ENCODE measurements at places on chromosomes 3 and 15. TPM values are rescaled to one million over a fixed set of nuclear protein-coding genes. Genes with fewer than 3 reads are reported as not detected.

The KLHDC8B gene
- 168 TPM for total RNA-seq

The ZMYND10 gene
- 0.21 TPM for total RNA-seq

The C15orf62 gene
- total RNA-seq, result 1.7 TPM

The SLC7A14 gene
- total RNA-seq, result under 0.01 TPM

The NR2E3 gene
- total RNA-seq, result 0.14 TPM

The CDC25A gene
- 8.2 TPM for total RNA-seq

The HESX1 gene
- total RNA-seq, result 0.43 TPM

The STRIT1 gene
- not detected for total RNA-seq

The CYP19A1 gene
- not detected for total RNA-seq

The CYP8B1 gene
- not detected for total RNA-seq

The DAZL gene
- not detected for total RNA-seq

Data from nasal cavity respiratory epithelium epithelial cell of viscerocranial mucosa (primary cell).